ENCODE measurements at places on chromosomes 11 and 22. TPM values are rescaled to one million over a fixed set of nuclear protein-coding genes. Genes with fewer than 3 reads are reported as not detected.

DNA sequence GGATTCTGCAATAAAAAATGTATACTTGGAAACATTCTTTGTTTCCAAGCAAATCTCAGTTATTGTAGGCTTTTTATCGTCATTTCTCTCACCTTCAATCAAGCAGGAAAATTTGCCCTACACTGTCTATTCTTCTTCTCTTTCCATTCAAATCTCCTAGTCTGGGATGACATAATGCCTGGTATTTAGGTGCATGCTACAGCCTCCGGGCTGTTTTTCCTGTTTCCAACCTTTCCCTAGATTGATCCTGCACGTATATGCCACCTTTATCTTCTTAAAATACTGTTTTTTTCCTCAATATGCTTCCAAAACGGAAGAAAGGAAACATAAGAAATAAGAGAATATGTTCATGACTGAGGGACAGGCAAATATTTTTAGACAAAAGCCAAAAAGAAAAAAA, 249.1 kb upstream of the UBASH3B start:
- no peak for DNase-seq

- no peak for DNase-seq
Observed at GRCh38 chr11:32563600-32563959, 20.1 kb upstream of the EIF3M start.

GRCh38 chr11:35017528-35018342, 101.3 kb downstream of the PDHX start:
- DNase-seq = no peak

- no peak for DNase-seq
Observed at GRCh38 chr11:110345743-110346142, 49.3 kb upstream of the RDX start.

- peak; percentile 43 for DNase-seq
Observed at GRCh38 chr11:130315354-130315970, 745 bp upstream of the ZBTB44 start.

DNA sequence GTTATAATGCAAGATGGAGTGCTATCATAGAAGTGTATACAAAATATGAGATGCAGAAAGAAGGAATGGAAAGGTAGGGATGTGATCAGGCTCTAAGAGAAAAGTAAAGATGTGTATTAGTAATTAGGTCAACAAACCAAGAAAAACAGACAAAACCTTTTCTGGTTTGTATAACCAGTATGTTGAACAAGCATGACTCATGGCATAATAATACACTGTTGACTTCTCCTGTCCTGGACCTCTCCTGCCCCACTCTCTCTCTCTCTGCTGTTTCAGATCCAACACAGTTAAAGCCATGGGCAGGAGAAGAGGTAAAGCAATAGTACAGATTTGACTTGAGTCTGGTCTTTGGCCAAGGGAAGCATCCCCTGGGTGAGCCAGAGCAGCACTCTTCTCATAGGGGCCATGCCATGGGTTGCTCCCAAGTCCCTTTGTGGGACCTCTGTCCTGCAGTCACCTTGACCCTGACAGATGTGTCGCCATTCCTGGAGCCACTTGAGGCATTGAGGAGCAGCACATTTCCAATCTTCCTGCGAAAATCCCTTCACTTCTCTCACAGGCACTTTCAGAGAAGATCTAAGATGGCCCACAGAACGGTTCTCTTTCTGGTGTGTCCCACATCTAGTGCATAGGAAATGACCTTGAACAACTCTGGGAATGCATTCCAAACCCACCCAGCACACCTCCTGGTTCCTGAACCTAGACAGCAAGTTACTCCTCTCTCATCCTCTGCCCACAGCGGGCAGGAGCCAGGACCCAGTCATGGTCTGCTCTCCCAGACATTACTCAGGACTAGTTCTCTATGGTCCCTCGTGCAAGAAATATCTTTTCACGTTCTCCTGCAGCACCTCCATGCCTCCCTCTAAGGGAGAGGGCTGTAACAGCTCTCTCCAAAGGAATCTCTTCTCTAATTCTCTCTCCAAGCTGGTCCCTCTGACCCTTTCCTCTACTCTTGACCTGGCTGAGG, 58.2 kb upstream of the PRSS23 start:
- DNase-seq = no peak

GRCh38 chr11:61711498-61711897, 31.3 kb downstream of the DAGLA start:
- no peak for DNase-seq

DNA sequence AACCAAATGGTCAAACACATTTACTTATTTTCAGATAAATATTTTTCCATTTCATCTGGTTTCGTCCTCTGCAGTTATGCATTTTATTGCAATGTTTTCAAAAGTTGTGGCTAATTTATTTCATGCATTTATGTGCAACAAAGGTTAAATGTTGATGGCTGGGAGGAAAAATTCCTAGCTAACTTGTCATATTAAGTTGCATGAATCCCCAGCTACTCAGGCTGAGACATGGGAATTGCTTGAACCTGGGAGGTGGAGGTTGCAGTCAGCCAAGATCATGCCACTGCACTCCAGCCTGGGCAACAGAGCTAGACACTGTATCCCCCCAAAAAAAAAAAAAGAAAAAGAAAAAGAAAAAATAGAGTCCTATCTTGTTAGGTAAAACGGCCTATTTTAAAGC, 1862.4 kb upstream of the RAG2 start:
- DNase-seq = no peak

GRCh38 chr11:73590991-73591390, 6.9 kb downstream of the FAM168A start:
- no peak for DNase-seq

- DNase-seq = no peak
Observed at GRCh38 chr11:60866911-60867870, at the start of gene ZP1. ZP1 (plus strand) TSS chr11:60867542; CDS start chr11:60867562, 20 bp downstream.

DNA sequence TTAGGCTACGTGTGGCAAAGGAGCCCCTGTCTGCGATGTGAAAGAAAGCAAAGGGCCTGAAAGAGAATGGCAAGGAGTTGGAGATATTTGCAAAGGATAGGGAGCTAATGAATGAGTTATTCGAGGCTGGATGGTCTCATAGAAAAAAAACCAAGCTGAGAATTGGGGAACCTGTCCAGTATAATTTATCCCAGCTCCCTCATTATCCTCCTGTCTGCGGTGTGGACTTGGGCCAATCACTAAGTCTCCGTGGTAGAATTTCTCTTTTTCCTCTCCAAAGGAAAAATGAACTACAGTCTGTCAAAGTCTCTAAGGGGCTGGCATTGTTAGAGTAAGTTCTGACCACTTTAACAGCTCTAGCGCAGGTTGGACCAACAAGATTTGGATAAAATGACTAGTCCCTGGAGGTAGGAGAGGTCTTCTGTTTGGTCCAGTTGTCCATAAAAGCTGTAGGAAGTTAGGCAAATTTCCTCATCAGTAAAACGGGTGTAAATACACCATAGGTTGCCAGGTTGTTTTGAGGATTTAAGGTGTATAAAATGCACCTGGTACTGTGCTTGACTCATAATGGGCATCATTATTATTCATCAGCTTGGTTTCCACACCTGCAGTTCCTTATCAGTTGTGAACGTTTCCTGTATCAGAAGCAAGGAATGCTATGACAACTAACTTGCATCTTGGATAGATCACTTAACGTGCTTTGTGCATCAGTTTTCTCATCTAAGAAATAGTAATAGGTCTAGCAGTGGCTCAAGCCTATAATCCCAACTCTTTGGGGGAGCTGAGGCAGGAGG, 10.3 kb upstream of the CDON start:
- no peak for DNase-seq

GRCh38 chr11:111683806-111684205, 81.6 kb downstream of the SIK2 start:
- DNase-seq = no peak

DNA sequence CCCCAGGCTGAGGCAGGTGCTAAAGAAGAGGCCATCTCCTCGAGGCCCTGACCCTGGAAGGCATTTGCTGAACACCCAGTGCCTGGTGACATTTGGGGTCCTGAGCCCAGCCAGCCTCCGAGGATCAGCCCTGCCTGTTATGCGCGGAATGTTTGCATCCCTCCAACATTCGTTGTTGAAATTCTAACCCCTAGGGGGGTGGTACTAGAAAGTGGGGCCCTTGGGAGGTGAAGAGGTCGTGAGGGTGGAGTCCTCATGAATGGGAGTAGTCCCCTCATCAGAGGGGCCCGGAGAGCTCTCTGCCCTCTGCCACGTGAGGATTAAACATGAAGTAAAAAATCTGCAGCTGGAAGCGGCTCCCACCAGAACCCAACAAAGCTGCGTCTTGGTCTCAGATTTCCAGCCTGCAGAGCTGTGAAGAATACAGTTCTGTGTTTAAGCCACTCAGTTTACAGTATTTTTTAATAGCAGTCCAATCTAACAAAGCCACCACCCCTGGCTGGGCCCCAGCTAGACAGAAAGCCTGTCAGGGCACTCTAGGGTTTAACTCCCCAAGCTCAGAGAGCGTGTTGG, 35.3 kb upstream of the SEPTIN5 start:
- no peak for DNase-seq

DNA sequence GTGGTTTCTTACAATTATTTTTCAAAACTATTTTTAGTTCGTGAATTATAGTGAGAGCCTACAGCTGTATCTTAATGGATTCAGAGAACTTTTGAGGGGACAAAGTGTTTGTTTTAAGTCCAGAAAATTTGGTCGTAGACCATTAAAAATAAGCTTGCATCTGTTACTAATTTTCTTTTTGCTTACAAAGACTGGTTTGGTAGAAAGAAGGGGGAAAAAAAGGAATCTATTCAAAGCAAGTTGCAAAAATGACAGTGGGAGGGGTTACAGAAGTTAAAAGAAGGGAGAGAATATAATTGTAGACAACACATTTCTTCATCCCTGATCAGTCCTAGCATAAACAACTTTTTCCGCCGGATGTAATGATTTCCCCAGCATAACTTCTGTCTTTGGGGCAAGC, 72.1 kb downstream of the AMOTL1 start:
- no peak for DNase-seq

- DNase-seq = no peak
Observed at GRCh38 chr11:133897331-133897650, 52.0 kb upstream of the SPATA19 start.

DNA sequence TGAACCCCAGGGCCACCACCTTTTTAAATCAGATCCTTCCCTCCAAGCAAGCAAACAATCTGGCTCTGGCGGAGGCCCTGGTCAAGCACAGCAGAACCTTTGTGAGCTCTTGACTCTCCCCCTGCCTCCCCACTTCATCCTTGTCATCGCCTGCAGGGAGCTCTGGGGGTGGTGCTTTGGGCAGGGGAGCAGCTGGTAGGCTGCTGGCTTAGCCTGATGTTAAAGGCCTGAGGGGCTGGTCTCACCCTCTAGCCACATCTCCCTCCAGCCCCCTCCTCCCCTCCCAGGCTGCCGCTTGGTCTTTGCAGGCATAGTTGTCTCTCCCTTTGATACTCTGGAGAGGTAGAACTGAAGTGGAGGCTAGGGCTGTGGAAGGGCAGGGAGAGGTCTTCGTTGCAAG, 50.9 kb downstream of the THAP12 start:
- no peak for DNase-seq

GRCh38 chr11:2207773-2208621, 36.4 kb upstream of the TH start:
- DNase-seq = no peak

GRCh38 chr11:118435290-118435892, 901 bp upstream of the KMT2A start:
- peak; percentile 77 for DNase-seq

- DNase-seq = no peak
Observed at GRCh38 chr11:124578761-124579160, 9.0 kb downstream of the OR8A1 start.

DNA sequence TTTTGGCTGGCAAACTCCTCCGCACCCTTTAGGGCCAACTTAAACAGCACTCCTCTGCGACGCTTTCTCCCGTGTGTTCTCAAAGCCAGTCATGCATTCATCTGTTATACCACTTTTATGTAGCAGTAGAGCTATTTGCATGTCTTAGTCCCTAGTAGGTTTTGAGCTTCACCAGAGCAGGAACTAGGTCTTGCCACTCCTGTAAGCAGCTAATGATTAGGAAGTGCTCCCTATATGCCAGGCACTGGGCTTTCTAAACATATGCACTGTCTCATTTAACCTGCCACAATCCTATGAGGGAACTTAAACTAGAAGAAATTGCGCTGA, 180.8 kb downstream of the DBX1 start:
- DNase-seq = no peak

DNA sequence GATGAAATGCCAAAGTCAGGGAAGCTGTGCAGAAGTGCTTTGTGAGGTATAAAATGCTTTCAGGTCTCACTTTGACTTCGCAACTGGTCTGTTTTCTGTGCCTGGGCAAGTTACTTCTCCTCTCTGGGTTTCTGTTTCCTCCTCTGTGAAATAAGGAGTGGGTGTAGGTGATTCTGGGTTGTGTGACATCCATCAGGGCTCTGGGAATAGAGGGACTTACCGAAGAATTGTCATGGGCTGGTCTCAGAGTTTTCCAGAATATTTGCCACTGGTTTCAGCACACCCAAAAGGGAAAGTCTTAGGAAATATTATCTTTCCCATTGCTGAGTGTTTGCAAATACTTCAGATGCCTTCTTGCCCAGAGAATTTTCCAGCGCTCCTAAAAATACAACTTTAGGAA, 118.4 kb downstream of the KIAA1671 start:
- no peak for DNase-seq

GRCh38 chr11:33347490-33348125, 90.4 kb downstream of the HIPK3 start:
- DNase-seq = no peak

GRCh38 chr11:60756307-60757032, at the start of gene MS4A15:
MS4A15 (plus strand) TSS chr11:60756867; CDS start chr11:60763734, 6,867 bp downstream.
- DNase-seq = no peak

- DNase-seq = no peak
Observed at GRCh38 chr11:130947889-130948288, 31.6 kb upstream of the SNX19 start.

GRCh38 chr22:27801616-27802345, at the start of gene MN1:
MN1 (minus strand) TSS chr22:27801756; CDS start chr22:27800543, 1,213 bp downstream.
- DNase-seq = peak; percentile 63

GRCh38 chr11:64339754-64340408, at the start of gene CCDC88B:
CCDC88B (plus strand) TSS chr11:64340204; CDS start chr11:64340267, 63 bp downstream.
- DNase-seq = peak; percentile 86

The NXPE1 gene
- total RNA-seq = not detected

The RAB30 gene
- total RNA-seq = 15.7 TPM

The UBQLN3 gene
- total RNA-seq = not detected

The MAP6 gene
- total RNA-seq = 0.16 TPM

The KLHDC7B gene
- 6.2 TPM for total RNA-seq

The CARD16 gene
- total RNA-seq = 10.3 TPM

The SCGB1D2 gene
- total RNA-seq = not detected

The EXPH5 gene
- 0.89 TPM for total RNA-seq

The PACSIN3 gene
- total RNA-seq = 9.2 TPM

The SLC7A4 gene
- 0.13 TPM for total RNA-seq

The LIN7C gene
- total RNA-seq = 27.4 TPM

The ART5 gene
- not detected for total RNA-seq
